ENCODE measurements at places on chromosomes 6 and 20. TPM values are rescaled to one million over a fixed set of nuclear protein-coding genes. Genes with fewer than 3 reads are reported as not detected.

DNA sequence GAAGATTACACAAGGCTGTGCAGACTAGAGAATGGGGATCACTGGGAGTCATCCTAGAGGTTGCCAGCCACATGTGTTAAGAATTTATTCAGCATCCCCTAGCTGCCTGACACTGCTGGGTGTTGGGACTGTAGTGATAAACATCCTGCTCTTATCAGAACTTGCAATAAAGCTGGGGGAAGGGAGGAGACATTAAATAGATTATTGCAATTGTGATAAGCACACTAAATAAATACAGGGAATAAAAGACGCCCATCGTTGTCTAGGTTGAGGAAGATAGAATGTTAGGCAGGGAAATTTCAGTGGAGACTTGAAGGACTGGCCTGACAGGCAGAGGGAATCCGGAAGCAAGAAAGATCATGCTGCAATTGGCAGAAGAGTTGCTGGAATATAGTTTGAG lies 33.2 kb upstream of the TRAM2 start:
- DNase-seq: no peak

DNA sequence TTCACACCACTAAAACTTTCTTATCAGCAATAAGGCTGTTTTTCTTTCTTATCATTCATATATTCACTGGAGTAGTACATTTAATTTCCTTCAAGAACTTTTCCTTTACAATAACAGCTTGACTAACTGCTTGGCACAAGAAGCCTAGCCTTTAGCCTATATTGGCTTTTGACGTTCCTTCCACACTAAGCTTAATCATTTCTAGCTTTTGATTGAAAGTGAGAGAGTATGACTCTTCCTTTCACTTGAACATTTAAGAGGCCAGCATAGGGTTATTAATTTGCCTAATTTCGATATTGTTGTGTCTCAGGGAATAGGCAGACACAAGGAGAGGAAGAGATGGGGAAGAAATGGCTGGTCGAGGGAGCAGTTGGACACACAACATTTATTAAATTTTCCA lies 23.6 kb downstream of the THEMIS start:
- no peak for DNase-seq

- no peak for DNase-seq
These were observed 71.6 kb downstream of the SH3BGRL2 start for GRCh38 chr6:79702691-79703090.

GRCh38 chr20:58452667-58453255 lies 62.4 kb downstream of the APCDD1L start:
- DNase-seq: no peak

DNA sequence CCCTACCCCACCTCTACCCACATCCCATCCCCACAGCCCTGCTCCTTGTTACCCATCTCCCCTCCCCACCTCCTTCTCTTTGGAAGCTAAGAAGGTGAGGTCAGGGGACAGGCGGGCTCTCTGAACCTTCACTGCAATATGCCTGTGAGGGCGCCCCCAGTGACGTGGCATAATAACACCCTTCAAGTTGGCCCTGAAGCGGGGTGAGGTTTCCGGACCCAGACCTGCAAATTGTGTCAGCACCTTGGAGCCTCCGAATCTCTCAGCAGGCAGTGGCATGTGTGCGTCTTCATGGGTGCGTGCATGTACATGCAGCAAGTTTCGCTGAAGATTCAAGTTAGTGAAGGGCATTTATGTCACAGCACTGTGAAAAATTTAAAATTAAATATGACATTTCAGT lies 114.6 kb downstream of the SOBP start:
- no peak for DNase-seq

GRCh38 chr6:129619579-129620233 lies 90.3 kb downstream of the ARHGAP18 start:
- DNase-seq: no peak

GRCh38 chr20:19815553-19815991 lies 57.5 kb downstream of the RIN2 start:
- peak; percentile 98 for DNase-seq

- peak; percentile 44 for DNase-seq
These were observed 25.4 kb downstream of the HLA-F start for GRCh38 chr6:29748391-29749307.

DNA sequence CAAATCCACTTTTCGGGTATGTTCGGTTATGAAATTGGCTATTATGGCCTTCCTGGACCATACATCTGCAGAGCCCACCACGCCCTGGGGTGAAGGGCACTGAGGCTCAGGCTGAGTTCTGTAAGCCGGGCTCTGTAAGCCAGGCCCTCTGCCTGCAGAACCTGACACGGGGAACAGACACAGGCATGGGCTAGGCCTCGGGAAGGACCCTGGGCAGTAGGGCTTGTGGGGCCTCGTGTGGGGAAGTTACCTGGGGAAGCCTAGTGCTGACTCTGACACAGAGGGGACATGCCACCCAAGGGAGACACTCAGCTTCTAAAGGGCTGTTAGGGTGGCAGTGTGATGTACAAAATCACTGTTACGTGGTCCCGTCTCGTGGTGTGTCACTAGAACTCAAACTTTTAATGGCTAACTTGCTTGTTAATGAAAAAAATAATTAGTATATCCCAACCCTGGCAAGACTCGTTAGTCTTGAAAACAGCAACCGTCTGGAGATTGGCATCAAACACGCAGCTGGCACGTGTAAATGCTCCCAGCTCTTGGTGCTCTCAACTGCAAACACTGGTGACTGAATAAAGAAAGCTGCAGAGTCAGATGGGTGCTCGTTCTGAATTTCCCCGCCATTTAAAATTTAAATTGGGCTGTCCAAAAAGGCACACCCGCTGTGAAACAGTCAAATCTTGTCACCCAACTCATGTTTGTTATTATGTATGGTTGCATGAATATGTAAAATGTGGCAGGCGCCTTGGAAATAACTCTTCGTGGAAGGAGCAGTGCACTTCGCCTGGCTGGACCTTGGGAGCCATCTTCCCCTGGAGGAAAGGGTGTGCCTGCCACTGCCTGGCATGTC lies 23.6 kb upstream of the TCFL5 start:
- no peak for DNase-seq

GRCh38 chr6:111600154-111600553 lies 5.5 kb downstream of the TRAF3IP2 start:
- no peak for DNase-seq

GRCh38 chr6:21228876-21229460 lies 364.6 kb upstream of the SOX4 start:
- DNase-seq: no peak

GRCh38 chr6:148700741-148701311 lies 46.0 kb upstream of the UST start:
- DNase-seq: no peak

GRCh38 chr6:107691062-107691751 lies 132.9 kb downstream of the SCML4 start:
- DNase-seq: no peak

DNA sequence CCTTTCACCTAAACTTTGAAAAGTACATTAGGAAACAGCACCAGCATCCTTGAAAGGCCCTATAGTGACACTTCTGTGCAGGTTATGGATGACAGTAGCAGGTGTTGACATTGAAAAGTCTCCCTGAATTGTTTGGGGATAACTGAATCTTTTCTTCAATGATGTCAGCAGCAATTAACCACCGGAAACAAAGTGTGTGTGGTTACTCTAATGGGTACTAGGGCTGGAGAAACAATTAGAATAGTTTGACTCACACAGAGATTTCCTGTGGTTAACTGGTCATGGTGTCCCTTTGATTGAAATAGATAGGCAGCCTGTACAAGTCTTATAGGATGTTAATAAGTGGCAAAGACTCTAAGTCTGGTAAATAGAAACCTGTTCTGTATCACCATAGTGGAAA lies 189.1 kb downstream of the TBX18 start:
- DNase-seq: peak; percentile 81

- DNase-seq: peak; percentile 65
These were observed 275.8 kb upstream of the PRDM1 start for GRCh38 chr6:105810105-105810921.

GRCh38 chr6:147033267-147033666 lies 170.9 kb upstream of the STXBP5 start:
- peak; percentile 5 for DNase-seq

GRCh38 chr6:102340311-102340710 lies 946.8 kb downstream of the GRIK2 start:
- no peak for DNase-seq

DNA sequence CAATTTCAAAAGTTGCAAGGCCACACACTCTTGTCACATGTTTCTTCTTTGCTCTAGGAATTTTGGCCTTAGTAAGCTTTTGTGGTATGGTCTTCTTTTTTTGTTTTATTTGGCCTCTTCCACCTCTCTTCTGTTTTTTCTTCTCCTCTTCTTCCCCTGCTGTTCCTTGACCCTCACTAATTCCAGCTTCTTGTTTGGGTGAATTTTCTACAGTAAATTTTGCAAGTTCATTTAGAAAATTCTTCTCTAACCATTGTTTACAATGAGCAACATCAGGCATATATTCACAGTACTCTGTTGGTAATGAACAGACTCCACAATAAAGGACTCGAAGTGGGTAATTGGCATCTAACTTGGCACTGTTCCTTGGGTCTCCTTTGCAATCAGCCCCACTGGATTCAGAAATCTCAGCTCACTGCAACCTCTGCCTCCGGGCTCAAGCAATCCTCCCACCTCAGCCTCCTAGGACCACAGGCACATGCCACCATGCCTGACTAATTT lies 5.0 kb downstream of the ASIP start:
- DNase-seq: no peak

DNA sequence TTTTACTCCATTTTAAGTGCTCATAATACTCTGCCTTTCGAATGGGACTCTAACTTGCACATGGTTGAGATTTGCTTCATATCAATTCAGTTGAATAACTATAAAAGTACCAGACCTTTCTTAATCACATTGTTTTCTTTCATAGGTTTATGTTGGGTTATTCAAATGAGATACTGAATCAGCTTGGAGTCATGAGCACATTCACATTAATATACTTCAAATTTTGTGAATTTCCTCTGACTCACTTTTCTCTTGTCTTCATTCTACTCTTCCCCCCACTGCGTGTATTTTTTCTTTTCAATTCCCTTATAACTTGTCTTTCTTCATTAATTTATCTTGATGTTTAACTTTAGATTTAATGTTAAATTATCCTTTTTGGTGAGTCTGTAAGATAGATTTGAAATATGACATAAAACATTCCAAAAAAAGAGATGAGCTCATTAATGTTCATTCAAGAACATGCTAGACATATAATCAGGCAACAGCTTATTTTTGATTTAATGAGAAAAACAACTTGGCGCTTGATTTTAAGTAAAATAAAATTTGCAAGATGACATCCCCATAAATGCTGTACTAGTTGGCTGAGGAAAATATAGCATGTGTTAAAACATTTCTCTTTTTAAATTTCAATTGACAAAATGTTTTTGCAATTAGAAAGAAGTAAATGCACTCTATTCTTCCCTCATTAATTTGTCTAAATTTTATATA lies 736.0 kb downstream of the CD109 start:
- DNase-seq: no peak

DNA sequence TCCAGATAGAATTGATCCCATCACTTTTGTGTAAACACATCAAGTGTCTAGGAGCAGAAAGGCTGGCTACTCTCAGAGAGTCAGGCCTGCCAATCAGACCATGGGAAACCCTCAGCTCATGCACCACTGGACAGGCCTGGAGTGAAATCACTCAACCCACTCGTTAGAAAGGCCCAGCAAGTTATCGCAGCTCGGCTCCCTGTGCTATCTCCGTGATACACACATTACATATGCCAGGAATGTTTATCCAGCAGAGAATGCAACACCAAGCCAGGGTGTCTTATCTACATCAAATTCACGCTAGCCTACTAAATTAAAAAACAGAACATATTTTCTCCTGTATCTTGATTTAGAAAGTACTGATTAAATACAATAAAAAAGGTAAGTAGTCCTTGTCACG lies 232.4 kb upstream of the FOXQ1 start:
- DNase-seq: peak; percentile 45

DNA sequence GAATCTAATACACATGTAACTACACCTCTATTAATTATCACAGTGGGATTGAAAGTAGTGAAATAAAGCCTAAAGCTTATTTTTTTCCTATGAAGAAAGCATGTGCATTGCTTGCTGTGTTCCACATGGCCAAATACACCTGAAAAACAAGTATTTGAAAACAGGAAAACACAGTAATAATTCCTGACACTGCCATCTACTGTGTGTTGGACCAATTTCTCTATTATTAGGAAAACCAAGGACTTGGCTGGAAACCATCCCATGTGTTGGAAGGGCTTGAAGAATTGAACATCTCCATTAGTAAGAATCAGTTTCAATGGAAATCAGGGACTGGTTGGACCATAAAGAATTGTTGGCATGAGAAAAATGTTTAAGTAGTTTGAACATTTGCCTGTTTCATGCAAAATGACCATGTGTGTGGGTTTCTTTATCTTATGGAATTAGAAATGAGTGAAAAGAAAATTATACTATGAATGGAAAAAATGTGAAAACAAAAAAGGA lies 124.1 kb downstream of the PHF3 start:
- DNase-seq: no peak

GRCh38 chr6:31680226-31681134 lies at the start of gene LY6G5C:
TSS of gene LY6G5C (minus strand) at chr6:31681067. CDS start at chr6:31680373, 694 bp downstream.
- DNase-seq: peak; percentile 59

Gene SAPCD1
- 2.2 TPM for total RNA-seq

Gene BCKDHB
- total RNA-seq: 14.8 TPM

Gene GJA10
- total RNA-seq: not detected

Gene ECT2L
- total RNA-seq: not detected

Gene GPLD1
- total RNA-seq: 1.8 TPM

Gene TSHZ2
- 1.0 TPM for total RNA-seq

Gene DHX35
- total RNA-seq: 8.6 TPM

Gene LGSN
- not detected for total RNA-seq

Gene ZNF334
- total RNA-seq: 8.0 TPM

Gene TBXT
- total RNA-seq: not detected

Gene FLRT3
- 3.3 TPM for total RNA-seq
